CD14-positive monocyte (primary cell): ENCODE measurements at places on chromosomes 11 and 22. TPM values are rescaled to one million over a fixed set of nuclear protein-coding genes. Genes with fewer than 3 reads are reported as not detected.

The BAIAP2L2 gene
- not detected for polyA plus RNA-seq

The CSF2RB gene
- polyA plus RNA-seq = 29.9 TPM

The APOBEC3C gene
- polyA plus RNA-seq = 69.4 TPM

The PAX6 gene
- not detected in 2 replicates for polyA plus RNA-seq
